SK-N-DZ (cell line): ENCODE measurements at places on chromosomes 2 and 18.
A peak's percentile ranks its signal among the peaks of the same experiment; 100 is the strongest.

- DNase-seq: no peak
These were observed 33.6 kb downstream of the GCG start for GRCh38 chr2:162118166-162119031.

- DNase-seq: no peak
These were observed 747.5 kb upstream of the RAB6C start for GRCh38 chr2:129231924-129232323.

- no peak for DNase-seq
These were observed 153.7 kb downstream of the TGIF1 start for GRCh38 chr18:3603421-3604234.

- DNase-seq: no peak
These were observed 17.0 kb upstream of the FOXI3 start for GRCh38 chr2:88469202-88470114.

DNA sequence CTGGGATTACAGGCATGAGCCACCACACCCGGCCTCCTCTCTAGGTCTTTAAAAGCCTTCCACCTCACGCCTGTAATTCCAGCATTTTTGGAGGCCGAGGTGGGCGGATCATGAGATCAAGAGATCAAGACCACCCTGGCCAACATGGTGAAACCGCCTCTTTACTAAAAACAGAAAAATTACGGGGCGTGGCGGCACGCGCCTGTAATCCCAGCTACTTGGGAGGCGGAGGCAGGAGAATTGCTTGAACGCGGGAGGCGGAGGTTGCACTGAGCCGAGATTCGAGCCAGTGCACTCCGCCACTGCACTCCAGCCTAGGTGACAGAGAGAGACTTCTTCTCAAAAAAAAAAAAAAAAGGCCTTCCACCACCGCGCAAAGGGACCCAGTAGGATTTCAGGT lies 1.3 kb upstream of the FAM117B start:
- no peak for DNase-seq

- DNase-seq: peak; percentile 91
These were observed at the start of gene LIMS1 for GRCh38 chr2:108533832-108534583. Gene LIMS1, plus strand, starts transcription at chr2:108534470. Its CDS starts 93 bp downstream, at chr2:108534563.

DNA sequence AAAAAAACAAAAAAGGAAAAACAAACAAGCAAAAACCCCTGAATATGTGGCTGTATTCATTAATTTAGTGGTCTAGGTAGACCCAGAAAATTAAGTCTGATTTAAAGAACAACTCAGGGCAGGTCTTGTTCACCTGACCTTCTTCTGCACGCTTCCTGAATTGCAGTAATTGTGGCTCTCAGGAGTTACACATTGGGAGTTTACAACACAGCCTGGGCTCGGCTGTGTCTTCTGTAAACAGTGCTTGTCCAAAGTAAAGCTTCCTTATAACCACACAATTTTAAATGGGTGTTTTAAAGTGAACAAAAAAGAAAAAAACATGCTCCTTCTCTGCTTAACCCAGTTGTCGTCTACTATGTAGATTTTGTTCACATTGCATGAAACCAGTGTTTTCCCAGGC lies 8.3 kb upstream of the MTIF2 start:
- no peak for DNase-seq

DNA sequence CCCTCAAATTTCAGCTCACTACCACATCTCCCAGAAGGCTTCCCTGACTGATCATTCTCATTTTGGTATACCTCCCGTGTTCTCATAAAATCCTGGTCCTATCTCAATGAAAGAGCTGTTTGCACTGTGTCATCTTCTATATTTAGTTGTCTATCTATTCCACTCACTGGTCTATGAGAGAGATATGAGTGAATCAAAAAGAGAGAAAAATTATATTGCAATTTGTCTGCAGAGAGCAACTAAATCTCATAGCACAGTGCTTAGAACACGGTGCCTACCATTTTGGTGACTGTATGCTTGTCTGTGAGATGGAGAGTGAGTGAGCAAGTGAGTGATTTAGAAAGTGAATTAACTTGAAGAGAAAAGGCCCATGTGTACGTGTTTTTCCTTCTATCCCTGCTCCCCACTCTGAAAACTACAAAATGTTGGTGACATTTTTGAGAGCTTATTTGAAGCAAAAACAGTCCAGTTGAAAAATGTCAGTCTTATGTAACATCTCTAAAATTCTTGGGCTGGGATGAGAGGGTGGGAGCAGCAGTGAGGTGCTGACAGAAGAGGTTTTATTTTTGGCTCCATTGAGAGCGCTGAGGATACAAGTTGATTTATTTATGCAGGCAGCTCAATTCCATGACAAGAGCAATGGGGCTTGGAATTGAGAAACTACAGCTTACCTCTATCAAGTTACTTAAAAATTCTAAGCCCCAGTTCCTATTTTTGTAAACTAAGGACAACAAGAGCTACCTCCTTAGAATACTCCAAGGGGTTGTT lies 373.5 kb upstream of the CHST9 start:
- no peak for DNase-seq

DNA sequence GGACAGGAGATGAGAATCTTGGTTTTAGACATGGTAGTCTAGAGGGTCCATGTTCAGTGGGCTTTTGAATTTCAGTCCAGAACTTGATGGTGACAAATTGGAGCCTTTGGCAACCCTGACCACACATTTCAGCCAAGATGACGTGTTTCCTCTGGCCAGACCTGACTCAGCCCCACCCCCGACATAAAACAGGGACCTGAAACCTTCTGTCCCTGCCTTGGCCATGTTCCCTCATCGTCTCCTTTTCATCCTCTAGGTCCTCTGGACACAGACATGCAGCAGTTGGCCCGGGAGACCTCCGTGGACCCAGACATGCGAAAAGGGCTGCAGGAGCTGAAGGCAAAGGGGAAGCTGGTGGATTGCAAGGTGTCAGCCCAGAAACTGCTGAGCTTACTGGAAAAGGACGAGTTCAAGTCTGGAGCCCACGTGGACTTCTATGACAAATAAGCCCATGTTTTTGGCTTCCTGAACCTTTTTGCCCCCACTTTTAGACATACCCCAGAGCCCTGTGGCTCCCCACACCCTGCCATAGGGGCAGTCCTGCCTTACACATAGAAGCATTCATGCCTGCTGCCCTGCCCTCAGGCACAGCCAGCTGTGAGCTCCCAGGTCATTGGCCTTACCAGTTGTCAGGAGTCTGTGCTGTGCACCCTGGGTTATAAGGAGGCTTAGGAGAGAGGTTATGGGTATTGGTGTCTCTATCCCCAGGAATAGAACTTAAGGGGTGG lies 4.0 kb downstream of the SPR start:
- no peak for DNase-seq

DNA sequence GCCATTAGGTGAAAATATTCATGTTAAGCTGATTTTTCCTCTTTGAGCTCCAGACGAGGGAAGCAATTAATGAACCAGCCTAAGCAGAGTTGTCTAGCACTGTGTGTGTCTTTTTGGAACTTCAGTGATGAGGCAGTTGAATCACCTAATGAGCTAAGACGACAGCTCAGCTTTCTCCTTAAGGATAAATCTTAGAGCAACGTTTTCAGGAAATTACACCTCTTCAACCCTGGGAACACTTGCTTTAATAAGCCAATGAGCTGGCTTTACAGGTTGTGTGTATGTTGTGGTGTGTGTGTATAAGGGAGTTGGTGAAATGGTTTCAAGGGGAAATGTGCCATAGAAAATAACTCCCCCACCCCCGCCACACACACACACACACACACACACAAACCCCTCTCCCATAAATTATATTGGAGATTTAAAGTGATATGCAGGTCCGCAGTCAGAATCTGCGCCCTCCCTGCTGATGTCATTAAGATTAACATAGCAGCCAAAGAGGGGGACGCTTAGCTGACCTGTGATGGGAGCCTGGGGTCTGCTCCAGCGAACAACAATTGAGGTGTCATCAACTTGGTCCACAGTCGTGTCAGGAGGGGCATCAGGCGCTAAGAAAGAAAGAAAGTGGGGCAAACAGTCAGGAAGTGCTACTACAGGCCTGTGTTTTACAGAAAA lies 28.1 kb downstream of the FN1 start:
- DNase-seq: no peak

GRCh38 chr2:104026725-104027124 lies 827.2 kb upstream of the POU3F3 start:
- DNase-seq: no peak

GRCh38 chr2:39735648-39736047 lies 43.4 kb downstream of the THUMPD2 start:
- no peak for DNase-seq

GRCh38 chr2:47029737-47030524 lies 114.3 kb upstream of the MCFD2 start:
- no peak for DNase-seq

GRCh38 chr2:68925295-68925896 lies 27.3 kb downstream of the GKN2 start:
- DNase-seq: peak; percentile 41

GRCh38 chr2:2056531-2056930 lies 274.5 kb downstream of the MYT1L start:
- no peak for DNase-seq

- no peak for DNase-seq
These were observed 103.3 kb downstream of the POLR1A start for GRCh38 chr2:86002375-86002774.

DNA sequence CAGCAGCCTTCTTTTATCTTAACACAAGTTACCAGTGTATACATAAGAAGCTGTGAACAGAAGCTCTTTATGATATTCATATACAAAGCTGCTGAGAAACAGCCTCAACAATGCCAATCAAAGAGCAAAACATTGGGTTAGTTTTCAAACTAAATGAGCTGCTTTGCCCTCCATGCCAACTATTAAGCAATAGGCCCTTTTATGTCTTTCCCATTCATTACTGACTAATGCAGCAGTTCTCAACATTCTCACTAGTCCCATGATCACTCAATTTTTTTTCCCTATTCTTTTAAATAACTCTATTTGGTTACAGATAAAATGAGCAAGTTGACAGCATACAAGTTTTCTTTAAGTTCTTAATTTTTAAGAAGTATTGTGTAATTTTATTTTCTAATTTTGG lies 57.9 kb upstream of the FRZB start:
- DNase-seq: no peak

GRCh38 chr18:10872304-10872703 lies 277.1 kb downstream of the PIEZO2 start:
- no peak for DNase-seq

DNA sequence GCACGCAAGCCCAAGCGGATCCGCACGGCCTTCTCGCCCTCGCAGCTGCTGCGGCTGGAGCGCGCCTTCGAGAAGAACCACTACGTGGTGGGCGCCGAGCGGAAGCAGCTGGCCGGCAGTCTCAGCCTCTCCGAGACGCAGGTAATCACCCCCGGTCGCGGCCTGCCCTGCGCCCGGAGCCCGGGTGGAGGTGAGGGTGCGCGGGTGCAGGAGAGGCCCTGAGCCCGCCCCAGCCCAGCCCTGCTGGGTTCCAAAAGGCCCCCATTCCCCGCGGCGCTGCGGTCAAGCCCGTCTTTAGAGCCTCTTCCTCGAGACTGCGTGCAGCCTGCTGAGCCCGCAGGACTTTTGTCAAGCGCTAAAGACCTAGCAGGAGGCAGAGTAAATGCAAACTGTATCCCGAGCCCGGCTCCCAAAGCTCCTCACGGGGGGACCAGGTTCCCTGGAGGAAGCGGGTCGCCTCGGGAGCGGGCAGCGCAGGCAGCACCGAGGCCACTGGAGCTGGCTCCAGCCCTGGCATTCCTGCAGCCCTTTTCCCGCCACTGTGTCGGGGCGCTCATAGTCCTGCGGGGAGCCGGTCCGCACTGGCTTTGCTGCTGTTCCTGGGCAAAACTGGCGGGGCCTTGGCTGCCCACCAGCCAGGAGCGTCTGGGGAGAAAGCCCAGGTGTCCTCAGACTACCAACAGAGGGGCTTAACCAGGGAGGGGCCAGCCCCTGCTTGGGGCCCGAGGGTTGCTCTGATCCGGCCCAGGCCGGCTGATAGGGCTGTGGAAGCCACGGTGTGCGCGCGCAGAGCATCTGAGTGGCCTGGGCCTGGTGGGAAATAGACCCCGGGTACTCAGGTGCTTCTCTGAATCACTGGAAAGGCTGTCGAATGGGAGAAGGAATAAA lies 7.3 kb downstream of the EMX1 start:
- no peak for DNase-seq

GRCh38 chr2:9535177-9535576 lies 20.5 kb downstream of the ADAM17 start:
- DNase-seq: no peak

GRCh38 chr2:208017721-208018120 lies 7.6 kb downstream of the PLEKHM3 start:
- no peak for DNase-seq

DNA sequence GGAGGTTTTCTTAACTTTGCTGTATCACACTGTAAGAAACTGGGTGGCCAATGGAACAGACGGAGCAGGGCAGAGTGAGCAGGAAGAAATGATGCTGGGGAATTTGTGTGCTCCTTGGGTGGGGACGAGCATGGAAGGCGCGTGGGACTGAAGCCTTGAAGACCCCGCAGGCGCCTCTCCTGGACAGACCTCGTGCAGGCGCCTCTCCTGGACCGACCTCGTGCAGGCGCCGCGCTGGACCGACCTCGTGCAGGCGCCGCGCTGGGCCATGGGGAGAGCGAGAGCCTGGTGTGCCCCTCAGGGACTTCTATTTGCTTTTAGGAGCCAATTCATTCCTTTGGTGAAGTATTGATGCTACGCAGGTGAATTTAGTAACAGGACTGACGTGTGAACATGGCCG lies 8.9 kb downstream of the TPO start:
- DNase-seq: no peak
